ENCODE measurements at places on chromosomes 11 and 22.

- no peak for DNase-seq
These were observed 12.5 kb downstream of the PLET1 start for GRCh38 chr11:112248201-112248600.

GRCh38 chr22:29062286-29062821, 723 bp upstream of the C22orf31 start:
- DNase-seq, result no peak

DNA sequence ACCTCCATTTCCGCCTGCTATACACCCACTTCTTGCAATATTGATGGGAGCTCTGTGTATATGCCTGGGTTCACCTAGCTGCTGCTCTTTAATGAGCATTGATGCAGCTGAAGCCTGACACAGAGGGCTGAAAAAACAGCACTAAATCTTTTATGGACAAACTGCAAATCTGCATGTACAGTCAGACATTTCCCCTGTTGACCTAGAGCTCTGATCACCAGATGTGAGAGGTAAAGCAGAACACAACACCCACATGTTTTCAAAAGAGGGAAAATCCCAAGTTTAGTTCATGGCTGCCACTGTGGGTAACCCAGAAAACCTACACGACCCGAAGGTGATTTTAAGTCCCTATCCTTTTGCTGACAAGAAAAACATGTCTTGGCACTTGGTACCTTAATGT, 303.0 kb upstream of the PITPNB start:
- DNase-seq, result no peak

GRCh38 chr11:104694259-104695064, 203.8 kb downstream of the CASP12 start:
- DNase-seq, result no peak

GRCh38 chr11:105162506-105162905, 22.9 kb upstream of the CARD18 start:
- DNase-seq, result no peak

DNA sequence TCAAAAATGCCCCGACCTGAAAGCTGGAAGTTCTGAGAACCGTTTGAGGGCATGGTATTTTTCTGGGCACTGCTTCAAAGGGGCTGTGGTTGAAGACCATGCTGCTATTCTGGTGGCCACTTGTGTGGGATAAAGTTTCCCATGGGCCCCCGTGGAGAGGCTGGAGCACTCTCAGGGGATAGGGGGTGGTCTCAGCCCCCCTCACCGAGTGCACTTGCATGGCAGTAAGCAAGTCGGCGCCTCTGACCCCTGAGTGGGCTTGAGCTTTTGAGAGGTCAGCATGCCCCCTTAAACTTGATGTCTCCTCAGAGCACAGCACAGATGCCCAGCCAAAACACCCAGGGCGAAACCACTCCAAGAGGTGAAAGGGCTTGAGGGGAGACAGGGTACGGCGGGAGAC, 35.6 kb downstream of the TIMP3 start:
- no peak for DNase-seq

- DNase-seq, result no peak
These were observed 63.3 kb upstream of the PHF21B start for GRCh38 chr22:45073064-45073463.
